WERI-Rb-1 (cell line): ENCODE measurements at places on chromosomes 1 and 21.

- no peak for DNase-seq
These were observed 171.3 kb downstream of the IGSF21 start for GRCh38 chr1:18278946-18279345.

DNA sequence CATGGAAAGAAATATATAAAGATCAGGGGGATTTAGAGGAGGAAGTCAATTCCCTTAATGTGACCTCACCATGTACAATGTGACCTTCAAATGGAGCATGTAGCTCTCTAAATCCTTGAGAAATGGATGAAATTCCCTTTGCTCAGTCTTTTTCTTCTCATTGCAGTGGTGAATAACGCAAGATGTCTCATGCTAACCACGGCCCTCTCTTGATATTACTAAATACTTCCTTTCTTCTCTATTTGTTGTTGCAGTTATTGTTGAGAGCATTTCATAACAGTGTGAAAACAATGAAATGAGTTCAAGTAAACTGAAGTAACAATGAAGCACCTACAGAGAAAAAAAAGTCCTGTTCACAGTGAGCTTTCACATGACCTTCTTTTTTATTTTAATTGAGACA lies 55.6 kb downstream of the ZNF281 start:
- no peak for DNase-seq

GRCh38 chr1:214332946-214333798 lies 52.2 kb downstream of the SMYD2 start:
- DNase-seq: peak; percentile 62

DNA sequence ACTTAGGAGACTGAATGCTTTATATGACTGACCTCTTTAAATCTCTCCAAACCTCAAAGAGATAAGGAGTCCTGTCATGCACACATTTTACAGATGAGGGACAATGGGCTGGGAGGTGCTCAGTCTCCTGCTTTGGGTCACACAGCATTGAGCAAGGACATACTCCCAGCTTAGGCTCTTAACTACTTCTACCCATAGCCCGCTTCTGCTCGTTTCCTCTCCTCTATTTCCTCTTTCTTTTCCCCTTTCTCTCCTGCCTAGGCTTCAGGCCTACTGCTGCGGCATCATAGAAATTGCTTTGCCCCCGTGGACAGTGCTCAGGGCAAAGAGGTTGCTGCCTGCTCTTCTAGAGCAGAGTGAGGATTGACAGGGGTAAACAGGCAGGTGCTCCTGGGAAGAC lies 12.4 kb upstream of the ZNF691 start:
- DNase-seq: no peak

GRCh38 chr1:202501281-202501680 lies 152.8 kb downstream of the PPP1R12B start:
- DNase-seq: no peak

GRCh38 chr1:246971090-246971721 lies 36.7 kb downstream of the ZNF695 start:
- peak; percentile 80 for DNase-seq

DNA sequence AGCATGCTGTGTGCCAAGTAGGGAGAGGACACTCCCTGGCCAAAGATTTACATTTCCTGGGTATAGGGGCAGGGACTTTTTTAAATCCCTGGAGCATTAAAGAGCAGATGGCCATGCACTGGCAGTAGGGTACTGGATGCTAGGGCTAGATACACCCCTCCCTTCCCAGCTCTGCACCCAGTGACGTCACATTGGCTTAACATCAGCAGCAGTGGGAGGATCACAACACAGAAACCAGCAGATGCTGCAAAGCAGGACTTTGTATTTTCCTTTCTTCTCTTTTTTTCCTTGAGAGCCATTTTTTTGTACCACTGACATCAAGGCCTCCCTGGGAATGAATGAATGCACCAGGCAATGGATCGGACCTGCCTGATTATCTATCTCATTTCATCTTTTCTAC lies 243.0 kb downstream of the KAZN start:
- peak; percentile 20 for DNase-seq

- DNase-seq: no peak
These were observed 176.3 kb upstream of the ZNHIT6 start for GRCh38 chr1:85884372-85885035.

GRCh38 chr1:65791801-65792668 lies 660 bp upstream of the PDE4B start:
- peak; percentile 91 for DNase-seq

DNA sequence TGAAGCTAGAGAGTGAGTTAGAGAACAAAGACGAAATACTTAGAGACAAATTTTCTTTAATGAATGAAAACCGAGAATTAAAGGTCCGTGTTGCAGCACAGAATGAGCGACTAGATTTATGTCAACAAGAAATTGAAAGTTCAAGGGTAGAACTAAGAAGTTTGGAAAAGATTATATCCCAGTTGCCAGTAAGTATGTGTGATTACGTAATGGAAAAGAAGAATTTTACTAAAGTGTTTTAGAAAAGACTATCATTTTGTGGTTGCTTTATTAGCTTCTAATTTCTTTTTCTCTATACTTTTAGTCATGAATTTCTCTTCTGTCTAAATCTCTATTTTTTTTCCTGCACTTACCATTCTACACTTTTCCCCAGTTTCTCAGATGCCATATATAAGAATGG lies 26.7 kb downstream of the CCDC18 start:
- no peak for DNase-seq

GRCh38 chr1:40704817-40705733 lies 13.6 kb downstream of the NFYC start:
- no peak for DNase-seq

DNA sequence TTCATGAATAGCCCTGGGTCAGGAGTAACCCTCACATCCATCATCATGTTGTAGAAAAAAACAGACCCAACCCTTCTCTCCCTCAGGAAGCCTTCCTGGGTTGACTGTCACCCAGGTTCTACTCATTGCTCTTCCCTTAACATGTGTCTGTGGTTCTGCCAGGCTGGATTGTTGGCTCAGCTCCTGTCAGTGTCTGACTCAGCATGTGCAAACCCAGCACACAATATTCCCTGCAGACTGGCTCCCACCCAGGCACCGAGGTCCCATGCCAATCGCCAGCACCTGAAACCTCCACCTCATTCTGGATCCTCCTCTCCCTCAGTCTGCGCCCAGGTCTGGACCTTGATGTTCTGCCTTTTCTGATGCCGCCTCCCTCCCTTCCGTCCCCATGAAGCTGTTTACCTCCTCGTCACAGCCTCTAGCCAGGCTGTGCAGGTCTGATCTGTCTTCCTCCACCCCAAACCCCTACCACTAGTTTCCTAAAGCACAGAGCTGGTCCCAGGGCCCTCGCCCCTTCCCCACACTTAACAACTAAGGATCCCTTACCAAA lies 4.3 kb upstream of the S100A8 start:
- peak; percentile 11 for DNase-seq

DNA sequence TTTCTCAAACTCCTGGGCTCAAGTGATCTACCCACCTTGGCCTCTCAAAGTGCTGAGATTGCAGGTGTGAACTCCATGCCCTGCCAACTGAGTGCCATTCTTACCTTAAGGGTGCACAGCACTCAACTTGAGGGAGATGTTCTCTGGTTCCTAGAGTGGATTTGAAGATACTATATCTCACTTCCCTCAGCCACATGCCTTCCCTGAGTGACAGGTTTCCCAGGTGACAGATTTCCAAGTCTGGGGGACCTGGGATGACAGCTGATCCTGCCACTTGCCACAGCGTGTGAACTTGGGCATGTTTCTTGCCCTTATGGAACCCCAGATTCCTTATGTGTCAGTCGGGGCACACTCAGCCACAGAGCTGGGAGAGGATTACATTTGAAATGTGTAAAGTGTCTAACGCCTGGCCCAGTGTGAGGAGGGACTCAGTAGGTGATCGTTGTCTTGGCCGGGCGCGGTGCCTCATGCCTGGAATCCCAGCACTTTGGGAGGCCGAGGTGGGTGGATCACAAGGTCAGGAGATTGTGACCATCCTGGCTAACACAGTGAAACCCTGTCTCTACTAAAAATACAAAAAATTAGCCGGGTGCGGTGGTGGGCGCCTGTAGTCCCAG lies 29.6 kb upstream of the BTG2 start:
- no peak for DNase-seq
